ENCODE measurements at places on chromosomes 13 and 19.

- no peak for DNase-seq
Measured at GRCh38 chr19:19549804-19550464, 11.9 kb downstream of the CILP2 start.

- DNase-seq = no peak
Measured at GRCh38 chr19:49014870-49015255, 2.0 kb downstream of the LHB start.

- DNase-seq = no peak
Measured at GRCh38 chr13:70523622-70524021, 415.4 kb upstream of the KLHL1 start.

DNA sequence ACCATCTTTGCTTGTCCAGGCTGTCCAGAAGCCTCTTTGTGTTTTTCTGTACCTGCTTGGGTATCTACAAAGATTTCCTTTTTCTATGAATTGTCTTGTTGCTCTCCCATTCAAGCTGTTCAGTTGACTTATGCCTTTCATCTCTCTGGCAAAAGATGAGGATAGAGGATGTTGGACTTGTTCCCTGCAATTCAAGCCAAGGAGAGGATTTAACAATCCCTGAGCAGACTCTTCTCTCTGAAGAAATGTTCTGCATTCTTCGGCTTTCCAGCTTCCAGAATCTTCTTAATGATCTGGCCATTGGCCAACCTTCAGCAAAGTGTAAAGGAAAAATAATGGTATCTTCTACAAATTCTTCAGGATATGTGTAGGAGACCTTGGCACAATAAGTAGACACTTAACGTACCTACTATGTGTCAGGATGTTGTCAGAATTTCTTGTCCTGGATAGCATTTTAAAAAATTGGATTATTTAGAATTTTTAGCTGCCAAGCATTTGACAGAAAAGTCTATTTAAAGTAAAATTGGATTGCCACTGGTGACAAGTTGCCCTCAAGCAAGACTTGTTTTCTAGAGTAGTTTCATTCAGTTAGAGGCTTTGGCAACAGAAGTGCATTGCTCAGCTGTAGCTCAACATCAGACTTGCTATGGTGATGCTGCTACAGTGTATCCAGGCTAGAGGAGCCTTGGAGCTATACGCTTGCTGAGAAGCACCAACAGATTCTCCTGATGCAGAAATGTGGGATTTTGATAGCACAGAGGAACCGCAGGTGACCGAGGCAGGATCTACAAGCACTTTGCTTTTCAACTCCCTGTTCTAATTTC is 455.7 kb downstream of the SUCLA2 start:
- DNase-seq = no peak

DNA sequence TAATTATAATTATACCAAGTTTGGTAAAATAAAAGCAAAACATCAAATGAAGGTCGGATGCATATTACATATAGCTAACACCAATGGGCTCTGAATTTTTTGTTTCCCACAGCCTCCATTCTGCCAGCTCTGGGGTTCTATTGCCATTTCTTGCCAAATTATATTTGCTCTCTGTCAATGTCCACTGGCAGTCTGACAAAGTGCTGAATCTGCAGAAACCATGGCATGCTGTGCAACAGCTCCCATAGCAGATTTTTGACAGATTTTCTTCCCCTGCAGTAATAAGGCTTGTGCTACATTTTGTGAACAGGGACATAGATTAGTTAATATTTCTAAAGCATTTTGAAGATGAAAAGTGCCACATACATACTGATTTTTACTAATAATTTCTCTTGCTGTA is 1102.1 kb downstream of the DIAPH3 start:
- no peak for DNase-seq

- DNase-seq = no peak
Measured at GRCh38 chr13:45447050-45447661, 17.6 kb upstream of the COG3 start.

GRCh38 chr19:5406816-5407215 is 48.4 kb upstream of the ZNRF4 start:
- DNase-seq = no peak

DNA sequence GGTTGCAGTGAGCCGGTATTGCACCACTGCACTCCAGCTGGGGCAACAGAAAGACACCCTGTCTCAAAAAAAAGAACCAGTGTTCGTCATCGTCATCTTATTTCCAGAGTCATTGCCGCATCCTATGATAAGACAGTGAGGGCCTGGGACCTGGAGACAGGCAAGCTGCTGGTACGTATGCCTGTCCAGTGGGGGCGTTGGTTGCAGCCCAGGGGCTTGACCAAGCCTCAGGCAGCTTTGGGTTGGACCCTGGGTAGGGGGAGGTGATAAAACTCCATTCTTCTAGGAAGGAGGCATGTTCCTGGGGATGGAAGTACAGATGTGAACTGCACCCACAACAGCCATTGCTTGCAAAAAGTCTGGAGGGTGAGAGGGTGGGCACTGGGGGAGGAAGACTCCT is 15.6 kb downstream of the WDR88 start:
- no peak for DNase-seq

DNA sequence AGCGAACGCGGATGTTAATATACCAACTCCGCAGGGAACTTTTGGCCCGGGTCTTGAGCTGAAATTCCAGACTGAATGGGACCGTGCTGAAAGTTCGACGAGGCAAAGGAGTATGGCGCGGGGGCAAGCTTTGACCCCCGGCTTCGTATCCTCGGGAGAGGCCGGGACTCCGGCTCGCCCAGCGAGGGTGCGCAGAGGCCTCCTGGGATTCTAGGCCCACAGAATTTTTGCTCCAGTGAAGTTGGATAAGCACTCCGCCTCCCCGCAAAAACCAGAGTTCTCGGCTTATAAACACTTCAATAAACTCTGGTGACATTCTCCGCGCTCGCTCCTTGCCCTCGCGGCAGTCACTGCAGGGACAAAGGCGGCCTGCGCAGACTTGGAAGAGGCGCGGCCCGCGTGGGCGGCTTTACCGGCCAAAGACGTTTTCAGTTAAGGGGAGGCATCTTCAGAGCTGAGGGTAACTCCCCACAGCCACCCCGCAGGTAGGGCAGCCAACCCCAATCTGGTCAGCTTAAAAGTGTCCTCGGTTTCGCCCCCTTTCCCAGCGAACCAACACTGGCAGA is 112.6 kb downstream of the KCNRG start:
- no peak for DNase-seq

DNA sequence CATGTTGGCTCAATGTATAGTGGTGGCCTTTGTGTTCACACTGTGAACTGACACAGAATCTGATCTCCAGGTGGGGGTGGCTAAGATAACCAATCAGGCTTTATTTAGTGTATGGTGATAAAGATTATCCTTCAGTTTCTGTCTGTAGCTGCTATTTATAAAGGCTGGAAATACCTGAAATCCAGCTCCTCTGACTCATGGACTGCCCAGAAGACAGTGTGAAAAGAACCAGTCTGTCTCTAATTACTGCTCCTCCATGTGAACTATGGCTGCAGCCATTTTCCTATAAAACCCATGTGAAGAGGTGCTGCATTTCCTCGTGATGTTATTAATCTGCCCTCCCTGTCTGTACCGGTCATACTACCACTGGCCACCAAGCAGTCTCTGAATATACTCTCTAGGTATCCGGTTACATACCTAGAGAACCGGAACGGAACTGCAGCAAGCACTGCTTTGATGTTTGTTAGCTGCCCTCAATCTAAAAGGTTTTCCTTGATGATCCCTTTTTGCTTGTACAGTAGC is 238.0 kb downstream of the LHFPL6 start:
- DNase-seq = no peak

- DNase-seq = no peak
Measured at GRCh38 chr13:100694722-100695508, 20.3 kb upstream of the TMTC4 start.

- no peak for DNase-seq
Measured at GRCh38 chr13:53015971-53016370, 12.6 kb upstream of the OLFM4 start.

DNA sequence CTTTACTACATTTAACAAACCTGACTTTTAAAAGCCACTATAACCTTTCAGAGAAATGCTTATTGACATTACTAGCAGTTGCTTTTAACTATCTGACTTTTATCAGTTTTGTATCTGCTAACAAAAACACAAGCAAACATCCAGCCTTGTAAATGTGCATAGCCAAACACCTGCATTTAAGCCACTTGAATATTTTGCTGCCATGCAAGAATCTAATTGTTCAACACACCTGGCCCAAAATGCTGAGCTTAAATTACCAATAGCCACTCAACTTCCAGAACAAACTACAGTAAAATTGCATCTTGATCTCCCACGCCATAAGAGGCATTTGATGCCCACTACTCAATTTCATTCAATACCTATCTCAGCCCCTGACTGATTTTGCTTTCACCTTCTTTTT is 9.3 kb downstream of the ZIC5 start:
- DNase-seq = no peak

GRCh38 chr13:110519046-110519445 is 42.5 kb downstream of the RAB20 start:
- DNase-seq = no peak

All from stimulated activated CD4-positive, alpha-beta T cell treated with anti-CD3 and anti-CD28 coated beads, Interleukin-12 subunit alpha, Interleukin-12 subunit beta, amount 100 ng/mL, for 48 hours (primary cell).